Thyroid gland (tissue), 4 donors: ENCODE measurements at places on chromosomes 5 and 9.

- no peak for DNase-seq
These were observed 337.3 kb upstream of the RFX3 start for GRCh38 chr9:3863111-3863528.

DNA sequence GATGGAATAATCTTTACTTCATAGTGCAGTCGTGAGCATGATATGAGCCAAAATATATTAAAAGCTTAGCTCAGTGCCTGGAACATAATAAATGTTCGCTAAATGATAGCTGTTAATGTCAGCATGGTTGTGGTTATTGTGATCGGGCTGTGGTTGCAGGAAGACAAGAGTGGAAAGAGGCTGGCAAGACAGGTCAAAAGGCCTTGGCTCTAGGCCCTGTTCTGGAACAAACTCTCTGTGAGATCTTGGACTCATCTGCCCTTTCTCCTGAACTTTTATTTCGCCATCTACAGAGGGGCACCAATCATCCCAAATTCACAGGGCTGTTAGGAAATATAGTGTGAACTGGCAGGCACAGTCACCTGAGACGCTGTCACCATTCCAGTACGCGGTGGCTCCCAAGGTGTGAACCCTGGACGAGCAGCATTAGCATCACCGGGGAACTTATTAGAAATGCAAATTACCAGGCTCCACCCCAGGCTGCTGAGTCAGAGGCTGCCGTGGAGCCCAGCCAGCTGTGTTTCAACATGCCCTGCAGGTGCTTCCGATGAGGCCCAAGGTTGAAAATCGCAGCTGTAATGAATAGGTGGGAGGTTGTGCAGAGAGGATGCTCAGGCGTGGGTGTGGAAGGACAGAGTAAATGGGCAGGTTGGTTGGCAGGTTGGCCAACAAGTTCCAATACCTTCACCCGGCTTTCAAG lies 50.2 kb upstream of the SAP30L start:
- DNase-seq, result peak; percentile 15

GRCh38 chr9:21810388-21810787 lies 8.0 kb downstream of the MTAP start:
- no peak for DNase-seq

DNA sequence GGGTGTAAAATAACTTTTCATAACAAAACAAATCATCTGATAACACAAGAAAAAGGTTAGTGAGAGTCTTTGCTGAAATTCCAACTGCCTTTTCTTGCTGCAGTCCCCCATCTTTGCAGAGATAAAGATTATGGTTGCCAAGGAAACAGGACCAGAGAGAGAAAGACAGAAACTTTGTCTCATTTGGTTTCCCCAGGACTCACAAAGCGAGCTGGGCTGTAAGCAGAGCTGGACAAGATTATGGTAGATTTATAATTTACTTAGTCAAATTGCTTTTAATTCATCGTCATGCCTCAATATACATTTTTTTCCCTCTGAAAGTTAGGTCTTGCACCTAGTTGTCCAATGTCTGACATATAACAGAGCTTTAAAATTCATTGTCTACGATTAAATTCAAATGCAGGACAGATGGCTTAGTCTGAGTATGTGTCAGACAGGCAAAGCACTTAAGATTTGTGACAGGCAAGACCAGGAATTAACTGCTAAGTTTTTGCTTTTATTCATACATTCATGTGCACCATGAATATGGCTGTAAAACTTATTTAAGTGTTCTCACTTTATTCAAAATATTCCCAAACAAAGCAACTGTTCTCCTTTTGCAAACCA lies 17.4 kb downstream of the ENC1 start:
- DNase-seq, result no peak

DNA sequence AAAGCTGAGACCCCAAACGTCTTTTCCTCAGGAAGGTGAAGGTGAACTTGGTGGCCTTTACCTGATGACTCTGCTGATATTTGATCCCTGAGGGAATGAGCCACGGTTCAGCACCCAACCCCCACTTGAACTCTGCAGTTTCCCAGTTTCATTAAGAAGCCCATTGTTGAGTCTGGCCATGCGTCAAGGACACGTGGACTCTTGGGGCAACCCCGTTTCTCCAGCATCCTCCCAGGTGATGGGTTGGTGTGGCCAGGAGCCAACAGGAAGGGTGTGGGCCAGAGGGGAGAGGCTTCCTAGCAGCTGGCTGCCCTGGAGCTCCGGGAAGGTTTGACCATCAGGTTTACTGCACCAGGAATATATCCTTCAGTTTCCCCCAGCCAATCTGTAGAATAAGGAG lies 59.5 kb upstream of the GNE start:
- DNase-seq, result peak; percentile 28

- DNase-seq, result no peak
These were observed 2.9 kb downstream of the SMAD5 start for GRCh38 chr5:136135536-136135935.

GRCh38 chr9:37916471-37917312 lies 12.8 kb upstream of the SLC25A51 start:
- DNase-seq, result peak; percentile 35

DNA sequence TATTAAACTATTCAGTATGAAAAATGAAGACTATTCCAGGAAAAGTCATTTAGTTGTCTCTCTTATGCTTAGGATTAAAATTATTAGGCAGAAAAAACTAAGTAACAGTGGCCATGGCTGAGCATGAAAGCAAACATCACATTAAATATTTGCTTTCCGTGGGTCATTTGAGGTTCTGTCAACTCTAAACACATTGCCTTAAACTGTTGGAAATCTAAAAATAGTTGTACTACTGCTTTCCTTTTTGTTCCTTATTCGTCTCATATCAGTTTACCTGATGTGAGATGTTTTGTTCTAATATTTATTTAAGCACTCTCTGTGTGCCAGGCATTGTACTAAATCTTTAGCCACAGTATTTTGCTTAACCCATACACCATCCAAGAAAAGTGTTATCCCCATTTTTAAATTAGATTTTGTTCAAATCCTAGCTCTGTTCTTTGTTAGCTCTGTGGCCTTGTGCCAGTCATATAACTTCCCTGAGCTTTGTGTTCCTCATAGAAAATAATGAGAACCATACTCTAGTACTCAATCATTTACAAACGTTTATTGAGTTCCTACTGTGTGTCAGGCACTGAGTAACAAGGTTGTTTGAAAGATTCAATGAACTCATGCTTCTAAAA lies 18.7 kb upstream of the ZNF608 start:
- DNase-seq, result no peak

- peak; percentile 52 for DNase-seq
These were observed 89.9 kb upstream of the TXNDC8 start for GRCh38 chr9:110427497-110428104.

GRCh38 chr5:149796030-149796429 lies 65.9 kb downstream of the PPARGC1B start:
- no peak for DNase-seq
